Upper lobe of left lung (tissue), 6 donors: ENCODE measurements at places on chromosomes 6 and 20. TPM values are rescaled to one million over a fixed set of nuclear protein-coding genes. Genes with fewer than 3 reads are reported as not detected.

- DNase-seq: no peak
Observed at GRCh38 chr6:82893889-82894652, 171.6 kb downstream of the UBE3D start.

DNA sequence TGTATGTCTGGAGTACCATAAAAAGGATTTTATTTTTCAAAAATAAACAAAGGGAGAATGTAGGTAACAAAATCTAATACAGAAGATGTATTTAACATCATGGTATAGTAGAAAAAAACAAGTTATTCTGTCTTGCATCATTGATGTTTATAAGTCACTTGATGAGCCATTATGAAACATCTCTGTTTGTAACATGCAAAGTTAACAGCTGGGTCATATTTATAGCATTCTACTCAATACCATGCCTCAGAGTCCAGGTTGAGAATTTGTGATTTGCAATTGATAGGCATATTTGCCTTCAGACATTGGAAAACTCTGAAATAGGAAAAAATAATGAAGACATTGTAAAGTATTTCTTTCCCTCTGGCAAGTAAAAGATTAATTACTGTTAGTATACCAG is 52.3 kb upstream of the IL20RA start:
- no peak for DNase-seq

DNA sequence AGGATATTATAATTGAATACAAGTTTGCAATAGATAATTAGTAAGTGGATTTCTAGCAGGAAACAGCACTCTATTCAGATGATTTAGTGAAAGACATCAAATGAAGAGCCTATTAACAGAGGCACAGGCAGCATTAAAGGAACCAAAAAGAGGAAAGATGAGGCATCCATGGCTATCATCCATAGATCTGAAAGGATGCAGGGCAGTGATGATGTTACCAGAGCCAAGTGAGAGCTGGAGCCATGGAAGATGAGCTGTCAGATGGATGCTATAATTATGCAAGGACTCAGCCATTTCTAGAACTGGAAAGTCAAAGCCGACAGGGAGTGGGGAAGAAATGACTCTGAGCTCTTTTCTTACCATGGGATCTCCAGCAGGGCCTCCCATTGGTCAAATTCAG is 66.8 kb upstream of the ANKEF1 start:
- no peak for DNase-seq

- no peak for DNase-seq
Observed at GRCh38 chr6:155341130-155341828, 27.0 kb upstream of the TFB1M start.

DNA sequence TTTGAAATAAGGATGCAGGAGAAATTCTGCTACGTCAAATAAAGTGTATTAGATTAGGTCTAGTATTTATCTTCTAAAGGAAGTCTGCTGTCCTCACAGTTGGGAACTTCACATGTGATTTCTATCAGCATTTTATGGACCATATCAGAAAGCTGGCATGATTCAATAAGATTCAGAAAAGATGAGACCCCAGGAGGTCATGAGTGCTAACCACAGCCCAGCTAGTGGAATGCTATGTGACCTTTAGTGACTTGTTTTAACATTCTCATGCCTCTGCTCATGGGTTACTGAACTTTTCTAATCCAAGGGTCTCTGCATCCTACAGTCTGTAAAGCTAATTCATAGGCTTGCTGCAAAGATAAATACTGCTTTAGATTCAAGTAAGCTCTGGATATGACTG is 150.1 kb downstream of the GMPR start:
- DNase-seq: no peak

DNA sequence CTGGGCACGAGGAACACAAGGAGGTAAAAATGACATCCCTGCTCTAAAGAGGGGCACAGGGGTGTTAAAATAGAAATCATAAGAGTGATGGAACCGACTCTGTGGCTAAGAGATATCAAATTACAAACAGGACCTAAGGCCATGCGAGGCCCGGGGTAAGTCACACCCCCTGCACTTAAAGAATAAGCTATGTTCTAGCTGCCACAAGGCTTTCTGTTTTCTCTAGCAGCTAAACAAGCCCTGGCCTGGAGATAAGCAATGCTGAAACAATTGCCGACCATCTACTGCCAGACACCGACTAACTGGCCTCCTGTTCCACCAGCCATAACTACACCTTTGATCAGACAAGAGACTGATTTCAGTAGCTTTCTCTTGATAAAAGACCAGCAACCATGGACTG is 32.4 kb downstream of the MDGA1 start:
- DNase-seq: no peak

GRCh38 chr20:45552456-45552855 is 5.3 kb upstream of the EPPIN start:
- no peak for DNase-seq

DNA sequence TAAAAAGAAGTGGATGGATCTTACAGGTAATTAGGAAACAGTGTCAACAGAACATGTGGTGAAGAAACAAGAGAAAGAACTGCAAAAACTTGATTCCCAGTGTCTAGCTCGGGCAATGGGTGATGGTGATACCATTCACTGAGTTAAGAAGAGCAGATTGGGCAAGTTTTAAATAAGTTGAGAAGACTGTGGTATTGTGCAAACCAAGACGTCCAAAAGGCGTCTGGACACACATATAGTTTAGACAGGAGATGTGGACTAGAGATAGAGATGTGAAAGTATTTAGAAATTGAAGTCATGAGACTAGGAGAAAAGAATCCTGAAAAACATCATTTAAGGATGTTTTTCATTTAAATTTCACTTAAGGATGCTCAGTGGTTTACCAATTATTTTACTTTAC is 53.9 kb downstream of the CDK19 start:
- DNase-seq: no peak

- no peak for DNase-seq
Observed at GRCh38 chr20:31560094-31560745, 44.9 kb upstream of the ID1 start.

DNA sequence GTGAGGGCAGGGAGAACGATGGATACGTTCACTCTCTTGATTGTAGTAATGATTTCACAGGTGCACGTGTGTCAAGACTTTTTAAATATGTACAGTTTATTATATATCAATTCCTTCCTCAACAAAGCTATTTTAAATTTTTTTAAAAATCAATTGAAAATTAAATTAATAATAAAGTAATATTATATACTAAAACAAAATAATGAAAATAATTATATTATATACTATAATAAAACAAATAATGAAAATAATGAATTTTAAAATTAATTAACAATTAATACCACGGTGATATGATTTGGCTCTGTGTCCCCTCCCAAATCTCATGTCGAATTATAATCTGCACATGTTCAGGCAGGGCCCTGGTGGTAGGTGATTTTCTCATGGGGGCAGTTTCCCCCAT is 42.7 kb downstream of the ADGRF5 start:
- no peak for DNase-seq

GRCh38 chr20:10350188-10350842 is 83.7 kb downstream of the MKKS start:
- DNase-seq: no peak

GRCh38 chr6:123668063-123668462 is 31.3 kb upstream of the TRDN start:
- no peak for DNase-seq

GRCh38 chr6:57265755-57266221 is 43.7 kb upstream of the RAB23 start:
- no peak for DNase-seq

- no peak for DNase-seq
Observed at GRCh38 chr6:93210908-93211307, 208.5 kb downstream of the EPHA7 start.

- DNase-seq: peak; percentile 82
Observed at GRCh38 chr6:99614430-99615186, 8.0 kb downstream of the PRDM13 start.

DNA sequence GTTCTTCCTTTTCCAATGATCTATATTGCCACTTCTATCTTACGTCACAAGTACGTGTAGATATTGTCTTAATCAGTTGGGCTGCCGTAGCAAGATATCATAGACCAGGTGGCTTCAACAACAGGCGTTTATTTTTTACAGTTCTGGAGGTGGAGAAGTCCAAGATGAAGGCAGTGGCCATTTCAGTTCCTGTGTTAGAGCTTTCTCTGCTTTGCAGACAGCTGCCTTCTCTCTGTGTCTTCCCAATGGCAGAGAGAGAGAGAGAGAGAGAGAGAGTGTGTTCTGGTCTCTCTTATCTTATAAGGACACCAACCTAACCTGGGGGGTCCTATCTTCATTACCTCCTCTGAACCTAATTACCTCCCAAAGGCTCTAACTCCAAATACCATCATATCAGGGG is 8.3 kb downstream of the HSF2 start:
- DNase-seq: no peak

DNA sequence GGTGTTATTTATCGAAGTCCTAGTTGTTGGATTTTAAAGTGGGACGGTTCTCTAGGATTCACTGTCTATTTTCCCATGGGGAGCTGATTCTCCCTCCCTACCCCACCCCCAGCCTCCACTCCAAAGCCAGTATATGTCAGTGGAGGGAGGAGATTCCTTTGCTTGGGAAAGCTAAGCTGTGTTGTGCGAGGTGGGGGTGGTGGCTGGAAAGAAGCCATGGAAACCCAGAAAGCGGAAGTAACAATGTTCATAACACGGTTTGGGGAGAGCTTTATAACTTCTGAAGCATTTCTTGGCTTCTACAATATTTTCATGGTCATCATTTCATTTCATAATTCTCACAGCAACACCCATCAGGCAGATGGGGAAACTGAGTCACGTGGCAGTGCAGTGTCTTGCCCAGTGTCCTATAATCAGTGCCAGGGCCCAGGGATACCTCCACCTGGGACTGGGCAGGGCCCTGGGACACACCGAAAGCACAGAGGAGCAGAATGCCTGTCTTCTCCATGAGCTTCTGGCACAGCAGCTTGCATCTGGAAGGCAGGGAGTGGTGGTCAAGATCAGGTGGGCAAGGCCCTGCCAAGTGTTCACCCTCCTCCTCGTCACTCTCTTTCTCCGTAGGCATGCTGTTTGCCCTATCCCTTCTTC is 4.5 kb downstream of the SUN5 start:
- no peak for DNase-seq

- DNase-seq: peak; percentile 58
Observed at GRCh38 chr20:54433636-54434035, 41.8 kb upstream of the DOK5 start.

DNA sequence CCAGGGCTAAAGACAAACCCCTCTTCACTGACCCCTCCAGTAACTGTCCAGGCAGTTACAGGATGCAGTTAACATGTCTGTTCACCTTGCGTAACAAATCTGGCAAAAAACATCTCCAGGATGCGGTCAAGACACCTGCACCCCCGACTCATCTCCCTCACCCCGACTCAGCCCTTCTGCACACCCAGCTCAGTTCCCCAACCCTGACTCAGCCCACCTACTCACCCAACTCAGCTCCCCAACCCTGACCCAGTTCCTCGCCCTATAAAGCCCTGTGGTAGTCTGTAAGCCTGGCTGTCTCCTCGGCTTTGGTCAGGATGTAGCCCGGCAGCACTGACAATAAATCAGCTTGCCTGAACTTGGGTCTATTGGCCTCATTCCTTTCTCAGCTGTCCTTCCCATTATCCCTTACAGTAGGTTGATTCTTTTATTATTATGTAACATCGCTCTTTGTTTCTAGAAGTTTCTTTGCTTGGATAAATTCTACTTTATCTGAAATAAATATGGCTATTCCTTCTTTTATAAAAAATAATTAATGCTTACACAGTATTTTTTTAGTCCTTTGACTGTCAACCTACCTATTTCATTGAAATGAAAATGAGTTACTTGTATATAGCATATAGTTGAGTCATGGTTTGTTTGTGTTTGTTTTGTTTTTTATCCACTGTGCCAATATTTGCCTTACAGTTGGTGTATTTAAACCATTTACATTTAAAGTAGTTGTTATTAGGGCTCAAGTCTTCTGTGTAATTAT is 12.9 kb upstream of the ADTRP start:
- no peak for DNase-seq

DNA sequence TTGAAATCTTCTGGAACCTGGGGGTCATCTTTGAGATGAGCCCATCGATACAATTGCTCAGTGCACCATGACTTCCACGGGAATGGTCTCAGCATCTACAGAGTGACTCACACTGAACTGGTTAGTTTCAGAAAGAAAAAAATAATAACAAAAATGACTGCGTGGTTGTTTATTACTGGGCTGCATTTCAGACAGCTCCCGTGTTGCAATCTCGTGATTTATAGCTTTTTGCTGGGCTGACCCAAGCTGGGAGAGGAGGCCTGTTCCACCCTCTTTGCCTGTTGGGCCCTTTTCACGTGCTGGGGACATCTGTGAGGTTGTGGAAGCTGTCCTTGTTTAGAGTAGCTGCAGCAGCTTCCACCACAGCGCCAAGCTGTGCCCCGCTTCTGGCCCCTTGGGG is 225.5 kb downstream of the BMP7 start:
- no peak for DNase-seq

The VSX1 gene
- not detected for total RNA-seq

The BPIFB4 gene
- total RNA-seq: not detected

The FILIP1 gene
- 23.1 TPM for total RNA-seq

The CST11 gene
- not detected for total RNA-seq

The TTLL9 gene
- total RNA-seq: 7.3 TPM

The ZSCAN16 gene
- 4.9 TPM for total RNA-seq

The CARMIL1 gene
- total RNA-seq: 55.5 TPM

The GNAS-AS1 gene
- total RNA-seq: not detected

The PXDC1 gene
- 56.6 TPM for total RNA-seq

The DDAH2 gene
- total RNA-seq: 46.6 TPM
